Pulmonary artery endothelial cell (primary cell): ENCODE measurements at places on chromosomes 16 and 17. TPM values are rescaled to one million over a fixed set of nuclear protein-coding genes. Genes with fewer than 3 reads are reported as not detected.

- DNase-seq, result no peak
Observed at GRCh38 chr16:55175389-55175788, 148.6 kb upstream of the IRX6 start.

OTOP3 gene
- total RNA-seq, result not detected in 2 replicates

ADAD2 gene
- not detected in 2 replicates for total RNA-seq

HSBP1 gene
- total RNA-seq, result 130 and 143 TPM in 2 replicates

DNA sequence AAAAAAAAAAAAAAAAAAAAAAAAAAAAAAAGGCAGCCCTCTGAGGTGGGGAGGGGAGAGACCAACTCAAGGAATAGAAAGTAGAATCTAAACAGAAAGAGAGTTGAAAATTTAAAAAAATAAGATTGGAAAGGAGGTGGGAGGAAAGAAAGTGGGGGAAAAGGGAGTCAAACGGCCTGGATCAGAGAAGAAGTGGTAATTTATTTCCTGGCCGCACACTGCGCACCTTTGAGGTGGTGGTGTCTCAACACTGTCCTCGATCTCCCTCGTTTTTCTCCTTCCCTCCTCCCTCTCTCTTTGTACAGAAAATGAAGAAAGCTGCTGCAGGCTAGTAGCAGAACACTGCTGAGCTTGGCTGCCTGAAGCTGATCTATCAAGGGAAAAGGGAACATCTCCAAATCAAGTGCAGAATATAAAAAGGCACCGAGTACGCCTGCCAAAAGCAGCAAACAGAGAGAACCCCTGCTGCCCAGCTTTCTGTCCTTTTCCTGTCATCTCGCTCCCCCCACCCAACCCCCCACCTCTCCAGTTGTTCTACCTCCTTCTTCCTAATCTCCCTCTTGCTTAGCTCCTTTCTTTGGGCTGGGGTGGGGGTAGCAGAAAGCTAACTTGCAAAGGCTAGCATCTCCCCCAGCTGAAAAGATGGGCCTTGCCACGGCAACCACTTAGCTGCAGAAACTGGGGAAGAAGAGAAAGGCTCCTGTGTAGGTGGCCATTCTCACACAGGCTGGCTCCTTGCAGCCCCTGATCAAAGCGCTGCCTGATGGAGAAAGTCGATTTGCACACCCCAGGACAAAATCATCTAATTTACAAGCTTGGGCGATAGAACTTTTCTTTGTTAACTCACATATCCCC is 22.5 kb downstream of the AXIN2 start:
- DNase-seq, result no peak

CTRB2 gene
- total RNA-seq, result not detected in 2 replicates
